ENCODE measurements at places on chromosomes 7 and 10.

- no peak for DNase-seq
Observed at GRCh38 chr10:5509236-5509635, 9.9 kb upstream of the CALML5 start.

DNA sequence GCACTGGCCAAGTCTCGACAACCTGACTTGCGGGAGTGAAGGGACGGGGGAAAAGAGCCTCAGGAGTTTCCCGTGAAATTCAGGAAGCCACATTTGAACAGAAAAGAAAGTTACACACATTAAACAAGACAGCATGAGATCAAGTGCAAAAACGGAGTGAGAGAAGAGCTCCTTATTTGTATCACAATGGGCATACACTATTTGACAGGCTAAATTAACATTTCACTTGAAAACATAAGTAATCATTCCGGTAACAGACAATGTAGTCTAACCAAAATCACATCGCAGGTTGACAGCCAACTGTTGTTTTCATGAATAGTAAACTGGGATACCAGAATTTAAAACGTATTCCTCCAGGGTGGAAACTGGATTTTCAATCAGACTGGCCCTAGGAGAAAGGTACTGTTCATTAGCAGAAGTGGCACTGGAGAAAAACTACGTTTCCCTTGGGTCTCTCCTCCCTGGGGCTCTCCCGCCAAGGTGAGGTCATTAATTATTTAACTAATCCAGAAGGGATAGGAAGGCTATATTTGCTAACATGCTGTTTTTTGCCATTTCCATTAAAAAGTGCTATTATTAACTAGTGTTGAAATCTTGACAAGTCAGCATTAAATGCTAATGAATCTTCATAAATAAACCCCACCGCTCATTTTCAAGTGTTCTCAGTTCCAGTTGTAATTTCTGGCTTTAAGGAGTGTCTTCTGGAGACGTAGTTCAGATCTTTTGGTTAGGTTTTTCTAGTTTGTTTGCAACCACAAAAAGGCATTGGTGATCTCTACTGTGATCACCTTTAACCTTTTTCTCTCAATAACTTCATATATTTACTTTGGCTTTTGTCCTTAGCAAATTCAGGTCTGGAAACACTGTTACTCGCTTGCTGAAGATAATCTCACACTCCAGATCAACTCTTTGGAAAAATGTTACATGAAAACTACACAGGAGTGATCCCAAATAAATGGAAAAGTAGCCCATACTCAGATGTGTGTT, 25.1 kb downstream of the RHEB start:
- no peak for DNase-seq

- DNase-seq = no peak
Observed at GRCh38 chr7:92753614-92754013, 82.8 kb downstream of the CDK6 start.

DNA sequence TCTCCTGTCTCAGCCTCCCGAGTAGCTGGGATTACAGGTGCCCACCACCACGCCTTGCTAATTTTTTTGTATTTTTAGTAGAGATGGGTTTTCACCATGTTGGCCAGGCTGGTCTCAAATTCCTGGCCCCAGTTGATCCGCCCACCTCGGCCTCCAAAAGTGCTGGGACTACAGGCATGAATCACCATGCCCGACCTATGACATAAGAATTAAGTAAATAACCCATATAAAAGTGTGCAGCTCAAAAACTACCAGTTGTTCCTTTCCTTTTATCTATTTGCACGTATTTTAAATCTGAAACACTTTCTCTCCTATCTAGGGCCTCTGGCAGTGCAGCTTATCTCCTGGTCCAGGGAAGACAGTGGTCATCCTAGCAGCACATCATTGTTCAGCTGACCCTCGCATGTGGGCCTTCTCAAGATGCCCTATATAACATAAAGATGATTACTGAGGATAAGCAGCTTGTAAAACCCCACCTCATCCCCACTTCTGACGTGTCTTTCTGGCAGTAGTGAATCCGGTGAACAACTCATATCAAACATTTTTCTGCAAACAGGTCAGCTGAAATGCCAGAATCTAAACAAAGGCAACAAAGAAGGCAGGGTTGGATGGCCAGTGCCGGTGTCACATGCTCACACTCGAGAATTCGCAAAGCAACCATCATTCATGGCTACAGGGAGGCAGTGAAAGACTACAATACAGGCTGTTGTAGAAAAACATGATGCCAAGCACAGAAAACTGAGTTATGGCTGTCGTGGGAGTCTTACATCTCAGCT, 36.0 kb upstream of the KCNIP2 start:
- DNase-seq = no peak

GRCh38 chr10:14391342-14391741, 60.6 kb upstream of the FRMD4A start:
- DNase-seq = no peak

DNA sequence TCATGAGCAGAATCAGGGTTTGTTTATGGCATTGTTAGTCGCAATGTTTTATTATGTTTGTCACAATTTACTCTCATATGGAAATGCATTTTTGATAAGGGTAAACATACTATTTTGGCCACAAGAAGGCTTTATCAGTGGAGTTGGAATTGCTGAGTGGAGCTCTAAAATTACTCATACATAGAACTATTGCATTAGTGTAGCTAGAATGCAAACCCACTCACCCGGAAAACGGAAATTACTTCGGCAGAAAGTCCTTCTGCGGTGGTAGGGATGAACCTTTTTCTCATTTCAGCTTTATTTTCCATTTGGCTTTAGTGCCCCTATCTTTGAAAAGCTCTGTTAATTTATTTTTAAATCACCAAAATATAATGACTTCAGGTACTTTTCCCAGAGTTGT, 42.8 kb upstream of the NPY start:
- DNase-seq = no peak

DNA sequence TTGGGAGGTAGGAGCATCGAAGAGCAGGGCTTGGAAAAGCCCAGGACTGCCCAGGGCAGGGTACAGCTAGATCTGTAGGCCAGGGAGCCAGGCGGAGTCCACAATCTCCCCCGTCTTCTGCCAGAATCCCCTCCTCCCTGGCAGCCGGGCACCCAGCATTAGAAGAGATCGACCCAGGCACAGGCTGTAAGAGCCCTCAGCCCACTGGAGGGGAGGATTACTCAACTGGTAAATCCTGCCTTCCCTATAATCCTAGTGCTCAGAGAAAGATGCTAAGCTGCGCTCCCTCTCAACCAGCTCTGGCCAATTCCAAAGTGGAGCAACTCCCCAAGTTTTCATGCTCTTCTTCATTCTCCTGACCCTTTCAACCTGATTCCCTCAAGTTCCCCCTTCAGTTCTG, 3.2 kb downstream of the SPOCK2 start:
- DNase-seq = no peak

DNA sequence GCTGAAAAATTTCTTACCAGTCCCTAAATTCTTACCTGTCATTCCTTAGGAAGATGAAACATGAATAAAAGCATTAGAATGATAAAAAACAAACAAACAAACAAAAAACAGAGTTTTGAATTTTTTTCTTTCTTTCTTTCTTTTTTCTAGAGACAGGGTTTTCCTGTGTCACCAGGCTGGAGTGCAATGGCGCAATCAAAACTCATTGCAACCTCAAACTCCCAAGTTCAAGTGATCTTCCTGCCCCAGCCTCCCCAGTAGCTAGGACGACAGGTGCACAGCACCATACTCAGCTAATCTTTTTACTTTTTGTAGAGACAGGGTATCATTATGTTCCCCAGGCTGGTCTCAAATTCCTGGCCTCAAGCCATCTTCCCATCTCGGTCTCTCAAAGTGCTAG, 26.5 kb downstream of the NT5C2 start:
- no peak for DNase-seq

DNA sequence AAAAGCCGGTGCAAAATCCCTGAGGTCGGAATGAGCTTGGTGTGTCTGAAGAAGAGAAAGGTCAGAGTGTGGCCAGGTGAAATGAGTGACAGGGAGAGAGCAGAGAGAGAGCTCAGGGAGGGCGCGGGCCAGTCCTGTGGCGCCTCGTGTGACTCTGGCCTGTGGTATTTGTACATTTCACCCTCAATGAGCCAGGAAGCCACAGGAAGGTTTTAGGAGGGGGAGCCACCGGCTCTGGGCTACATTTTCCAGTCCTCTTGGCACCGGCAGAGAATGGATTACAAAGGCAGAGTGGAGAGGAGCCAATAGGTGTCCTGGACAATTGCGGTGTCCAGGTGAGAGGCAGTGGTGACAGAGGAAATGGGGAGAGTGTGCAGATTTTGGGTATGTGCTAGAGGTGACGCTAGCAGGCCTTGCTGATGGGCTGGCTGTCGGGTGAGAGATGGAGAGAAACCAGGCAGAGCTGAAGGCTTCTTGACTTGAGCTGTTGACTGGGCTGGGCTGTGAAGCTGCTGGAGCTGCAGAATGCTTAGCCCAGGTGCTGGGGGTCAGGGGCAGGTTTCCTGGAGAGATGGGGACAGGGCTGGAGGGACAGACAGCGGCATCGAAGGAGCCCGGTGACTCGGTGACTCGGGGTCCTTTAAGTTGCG, 38.1 kb downstream of the COL13A1 start:
- DNase-seq = no peak

GRCh38 chr7:24601600-24601999, 28.3 kb downstream of the PALS2 start:
- no peak for DNase-seq

DNA sequence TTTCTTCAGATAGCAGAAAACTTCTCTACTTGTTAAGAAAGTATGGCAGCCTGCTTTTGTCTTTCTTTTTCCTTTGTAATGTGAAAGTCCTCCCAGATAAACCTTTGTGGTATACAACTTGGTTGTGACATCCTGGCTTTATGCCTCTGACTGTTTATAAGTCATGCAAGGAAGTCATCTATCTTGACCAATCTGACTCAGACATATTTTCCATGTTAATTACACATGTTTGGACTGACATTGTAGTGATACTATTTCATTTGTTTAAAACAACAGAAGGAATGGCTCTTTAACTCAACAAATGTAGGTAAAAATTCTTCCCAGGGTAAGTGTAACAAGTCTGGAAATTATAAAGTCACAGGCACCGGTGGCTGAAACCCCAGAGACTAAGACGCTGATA, 341.6 kb upstream of the MEOX2 start:
- DNase-seq = no peak

GRCh38 chr10:71443676-71444075, 47.0 kb downstream of the CDH23 start:
- DNase-seq = no peak

GRCh38 chr10:78543749-78544362, 510.2 kb downstream of the RPS24 start:
- no peak for DNase-seq

- no peak for DNase-seq
Observed at GRCh38 chr7:562374-562675, 42.7 kb upstream of the PDGFA start.

DNA sequence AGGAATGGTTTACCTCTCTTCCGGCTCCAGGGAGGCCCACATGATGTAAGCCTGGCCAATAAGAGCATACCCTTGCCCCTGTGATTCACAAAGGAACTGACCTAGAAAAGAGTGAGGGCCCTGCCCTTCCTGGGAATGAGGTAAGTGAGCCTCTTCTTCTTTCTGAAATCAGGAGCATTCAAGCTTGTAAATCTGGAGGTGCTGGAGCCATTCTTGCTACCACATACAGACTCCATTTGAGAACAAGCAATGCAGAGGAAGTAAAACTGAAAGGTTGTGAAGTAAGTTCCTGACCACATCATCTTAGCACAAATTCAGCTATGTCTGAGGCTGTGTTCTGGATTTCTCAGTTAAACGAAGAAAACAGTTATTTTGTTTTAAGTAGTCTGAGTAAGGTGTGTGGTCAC, 132.2 kb downstream of the CD36 start:
- DNase-seq = no peak

DNA sequence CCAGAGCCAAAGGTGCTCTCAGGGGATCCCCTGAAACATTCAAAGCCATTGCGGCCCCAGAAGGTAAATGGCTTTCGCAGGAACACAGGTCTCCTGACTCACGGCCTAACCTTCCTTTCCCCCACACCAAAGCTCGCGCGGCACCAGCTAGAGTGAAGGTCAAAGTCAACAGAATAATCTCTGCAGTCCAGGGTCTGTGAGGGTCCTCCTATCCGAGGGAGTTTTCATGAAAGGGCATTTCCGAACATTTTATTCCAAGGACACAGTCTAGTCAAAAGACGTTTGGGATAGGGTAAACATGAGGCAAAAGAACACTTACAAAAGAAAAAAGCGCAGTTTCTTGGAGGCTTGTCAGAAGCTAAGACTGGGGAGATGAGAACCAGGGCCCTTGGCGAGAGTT, 559 bp upstream of the STEAP2 start:
- DNase-seq = no peak

GRCh38 chr10:78894841-78895195, 173.9 kb upstream of the ZMIZ1 start:
- DNase-seq = no peak

- no peak for DNase-seq
Observed at GRCh38 chr10:103736763-103737162, 118.6 kb downstream of the SH3PXD2A start.

- no peak for DNase-seq
Observed at GRCh38 chr10:27041196-27041595, 59.1 kb downstream of the ANKRD26 start.

GRCh38 chr7:78607099-78607498, 808.5 kb downstream of the PHTF2 start:
- DNase-seq = no peak

Data from activated CD4-positive, alpha-beta T cell treated with anti-CD3 and anti-CD28 coated beads, Interleukin-2, amount 50 U/mL, for 4 hours (primary cell).